ENCODE measurements at places on chromosomes 13 and 19. TPM values are rescaled to one million over a fixed set of nuclear protein-coding genes. Genes with fewer than 3 reads are reported as not detected.

DNA sequence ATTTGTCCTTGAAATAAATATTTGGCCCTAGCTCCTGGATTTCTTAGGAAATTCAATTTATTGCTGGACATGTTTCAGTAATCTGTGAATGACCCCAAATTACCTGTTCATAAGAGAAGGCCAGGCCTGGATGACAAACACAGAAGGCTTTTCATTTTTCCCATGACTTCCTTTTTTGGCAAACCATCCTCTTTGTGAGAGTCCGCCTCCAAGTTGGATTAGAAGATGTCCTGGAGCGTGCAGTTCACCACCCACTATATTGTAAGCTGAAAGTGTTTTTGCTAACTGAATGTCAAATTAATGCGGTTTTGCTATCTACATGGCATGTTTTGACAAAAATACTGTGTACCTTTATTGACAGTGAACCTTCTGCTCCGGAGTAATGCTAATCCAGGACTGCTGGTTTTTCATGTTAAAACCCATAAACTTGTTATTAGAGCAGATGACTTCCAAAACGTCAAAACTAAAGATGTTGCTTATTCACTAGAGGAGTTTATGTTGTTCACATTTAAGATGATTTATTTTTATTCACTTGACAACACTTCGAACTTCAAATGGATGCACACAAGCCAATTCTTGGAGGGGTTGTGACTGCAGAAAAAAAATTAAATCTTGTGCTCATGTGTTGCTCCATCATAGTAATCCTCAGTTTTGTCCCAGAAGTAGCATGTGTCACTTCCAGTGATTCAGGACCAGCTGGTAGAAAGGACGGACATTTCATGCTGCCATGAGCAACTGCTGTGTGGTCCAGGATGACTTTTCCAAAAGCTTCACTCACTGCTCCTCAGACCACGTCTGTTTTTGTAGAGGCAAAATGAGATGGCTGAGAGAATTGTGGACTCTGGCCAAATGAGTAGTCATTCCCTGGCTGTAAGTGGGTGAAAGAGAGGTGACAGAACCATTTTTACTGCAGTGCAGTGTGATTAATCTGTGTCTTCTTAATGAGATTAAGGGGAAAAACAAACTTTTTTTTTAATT lies 71.0 kb downstream of the ITGBL1 start:
- DNase-seq = peak; percentile 88

DNA sequence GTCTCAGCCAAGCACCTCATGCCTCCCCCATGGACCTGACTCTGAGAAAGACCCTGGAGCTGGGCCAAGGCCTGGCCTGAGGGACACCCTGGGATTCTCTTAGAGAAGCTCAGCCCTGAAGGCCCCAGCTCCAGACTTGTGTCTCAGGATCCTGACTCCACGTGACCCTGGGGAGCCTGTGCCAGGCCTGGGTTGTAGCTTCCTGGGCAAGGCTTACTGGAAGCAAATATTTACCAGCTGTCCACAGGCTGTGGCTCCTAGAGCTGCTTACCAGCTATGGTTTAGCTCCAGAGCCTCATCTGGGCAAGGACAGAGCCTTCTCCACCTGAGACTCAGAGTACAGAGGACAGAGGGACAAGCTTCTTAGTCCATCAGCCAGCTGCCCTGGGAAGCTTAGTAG lies 61.0 kb upstream of the CEACAM8 start:
- no peak for DNase-seq

DNA sequence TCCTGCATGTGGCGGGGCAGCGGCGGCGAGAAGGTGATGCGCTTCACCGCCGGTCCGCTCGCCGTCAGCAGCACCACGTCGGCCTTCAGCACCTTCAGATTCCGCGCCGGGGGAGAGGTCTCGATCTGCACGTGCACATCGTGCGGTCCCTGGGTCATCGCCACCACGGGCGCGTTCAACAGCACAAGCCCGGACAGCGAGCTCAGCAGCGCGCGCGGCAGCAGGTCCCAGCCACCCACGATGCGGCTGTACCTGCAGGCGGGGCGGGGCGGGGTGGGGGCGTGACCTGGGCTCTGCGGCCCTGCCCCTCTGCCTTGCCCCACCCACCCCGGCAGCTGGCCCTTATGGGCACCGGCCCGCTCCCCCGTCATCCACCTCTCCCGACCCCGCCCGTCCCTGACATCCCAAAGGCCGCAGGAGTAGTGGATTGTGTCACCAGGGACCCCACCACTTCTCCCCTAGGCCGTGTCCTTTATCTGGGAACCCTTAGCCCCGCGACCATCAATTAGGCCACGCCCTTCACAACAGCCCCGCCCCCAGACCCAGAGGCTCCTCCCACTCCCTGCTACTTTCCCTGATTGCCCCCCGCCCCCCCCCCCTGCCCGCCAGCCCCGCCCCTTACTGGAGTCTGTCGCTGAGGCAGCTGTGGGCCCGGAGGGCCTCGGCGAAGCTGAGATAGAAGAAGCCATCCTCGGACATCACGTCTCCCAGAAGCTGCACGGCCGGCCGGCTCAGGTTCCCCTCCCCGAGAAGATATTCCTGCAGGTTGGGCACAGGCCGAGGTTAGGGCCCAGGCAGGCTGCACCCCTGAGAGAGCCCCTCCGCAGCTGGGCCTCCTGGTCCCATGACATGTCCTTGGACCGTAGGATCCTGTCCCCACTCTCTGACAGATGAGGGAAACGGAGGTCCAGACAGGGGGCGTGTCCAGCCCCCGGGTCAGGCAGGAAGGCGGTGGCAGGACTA lies 6.1 kb downstream of the IL4I1 start:
- DNase-seq = no peak

Gene CD209
- not detected for total RNA-seq

Gene IL4I1
- 12.5 TPM for total RNA-seq

Gene MAST1
- 0.12 TPM for total RNA-seq

Gene CCDC169
- 3.7 TPM for total RNA-seq

Gene ZNF302
- total RNA-seq = 14.8 TPM

Measured in M059J (cell line).